ENCODE measurements at places on chromosomes 1 and 21.

- no peak for DNase-seq
Observed at GRCh38 chr1:155186067-155186793, 12.6 kb downstream of the TRIM46 start.

DNA sequence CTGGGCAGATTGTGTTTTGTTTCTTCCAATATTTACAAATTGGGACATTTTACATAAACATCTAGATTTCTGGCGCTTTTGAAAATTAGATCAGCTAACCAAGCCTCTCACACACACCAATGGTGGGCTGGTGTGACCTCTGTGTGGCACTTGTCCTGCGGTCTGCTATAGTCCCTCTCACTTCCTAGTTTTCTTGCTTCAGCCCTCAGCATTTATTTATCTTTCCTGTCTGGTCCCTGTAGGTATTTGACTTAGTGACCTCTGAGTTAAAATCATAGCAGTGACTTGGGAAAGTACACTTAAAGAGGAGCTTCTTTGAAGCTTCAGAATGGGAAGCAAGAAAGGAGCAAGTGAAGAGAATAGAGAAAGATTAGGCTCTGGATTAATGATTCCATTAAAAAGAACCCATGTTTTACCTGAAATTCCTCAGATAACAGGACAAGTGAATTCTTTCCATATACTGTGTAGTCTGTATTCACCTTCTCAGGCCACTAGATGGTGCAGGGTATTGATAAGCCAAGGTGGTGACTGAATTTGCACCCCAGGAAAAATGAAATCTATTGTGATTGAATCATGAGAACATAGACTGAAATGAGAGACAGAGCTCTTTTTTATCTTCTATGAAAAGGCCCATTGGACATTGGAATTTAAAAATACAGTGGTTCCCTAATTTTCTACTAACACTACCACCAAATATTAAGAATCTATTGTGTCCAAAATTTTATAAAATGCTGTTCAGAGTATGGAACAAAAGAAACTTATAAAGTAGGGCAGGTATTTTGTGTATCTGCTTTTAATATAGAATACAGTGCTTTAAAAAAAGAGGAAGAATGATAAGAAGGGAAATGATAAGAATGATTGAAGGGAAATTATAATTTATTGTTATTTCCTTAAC is 7.1 kb upstream of the DIPK1A start:
- DNase-seq, result peak; percentile 11

- no peak for DNase-seq
Observed at GRCh38 chr1:240193679-240194078, 102.0 kb downstream of the FMN2 start.

GRCh38 chr1:240732390-240732789 is 120.4 kb upstream of the GREM2 start:
- peak; percentile 76 for DNase-seq

GRCh38 chr1:236394879-236395229 is 768 bp downstream of the EDARADD start:
- no peak for DNase-seq

DNA sequence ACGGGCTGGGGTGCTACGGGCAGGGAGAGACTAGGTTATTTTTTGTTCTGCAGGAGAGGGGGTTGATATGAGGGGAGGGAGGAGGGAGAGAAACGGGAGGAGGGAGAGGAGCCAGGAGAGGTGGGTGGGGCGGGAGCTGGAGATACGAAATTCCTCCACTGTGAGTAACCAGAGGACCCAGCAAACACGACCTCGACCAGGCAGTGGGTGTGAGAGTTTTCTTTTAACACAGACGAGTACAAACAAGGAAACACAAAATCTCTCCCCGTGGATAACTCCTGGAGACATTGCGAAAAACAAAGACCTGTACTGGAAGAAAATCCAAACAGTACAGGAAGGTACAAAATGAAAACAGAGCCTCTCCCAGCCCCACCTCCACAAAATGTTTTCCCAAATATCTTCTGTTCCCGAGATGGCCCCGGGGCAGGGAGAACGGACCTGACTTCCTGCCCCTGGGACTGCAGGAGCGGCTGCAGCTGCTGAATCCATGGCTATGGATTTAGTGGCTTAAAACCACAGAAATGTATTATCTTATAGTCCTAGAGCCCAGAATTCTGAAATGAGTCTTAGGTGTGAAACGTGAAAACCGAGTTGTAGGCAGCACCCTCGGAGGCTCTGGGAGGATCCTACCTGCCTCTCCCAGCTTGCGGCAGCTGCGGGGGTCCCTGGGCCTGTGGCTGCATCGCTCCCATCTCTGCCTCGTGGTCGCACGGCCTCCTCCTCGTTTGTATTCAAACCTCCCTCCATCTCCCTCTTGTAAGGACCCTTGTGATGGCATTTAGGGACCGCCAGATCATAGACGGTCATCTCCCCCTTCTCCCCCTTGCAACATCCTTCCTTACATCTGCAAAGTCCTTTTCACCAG is 82.2 kb downstream of the RIPK4 start:
- DNase-seq, result no peak

DNA sequence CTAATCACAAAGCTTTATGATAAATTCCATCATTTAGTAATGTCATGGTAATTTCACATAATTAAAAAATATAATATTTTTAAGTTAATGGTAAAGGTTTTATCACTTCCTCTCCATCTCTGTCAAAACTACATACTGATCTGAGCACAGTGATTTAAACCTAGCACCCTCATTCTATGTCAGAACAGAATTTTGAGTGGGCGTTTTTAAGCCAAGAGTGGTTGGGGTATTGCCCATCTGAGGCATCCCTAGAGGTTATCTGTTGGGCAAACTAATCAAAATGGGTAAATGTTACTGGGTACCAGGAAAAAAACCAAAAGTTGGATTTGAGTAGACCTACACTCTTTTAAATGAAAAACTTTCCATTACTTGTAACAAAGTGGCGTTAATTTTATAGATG is 100.7 kb upstream of the GFI1 start:
- DNase-seq, result no peak

GRCh38 chr1:114559356-114559755 is 22.1 kb downstream of the BCAS2 start:
- no peak for DNase-seq

DNA sequence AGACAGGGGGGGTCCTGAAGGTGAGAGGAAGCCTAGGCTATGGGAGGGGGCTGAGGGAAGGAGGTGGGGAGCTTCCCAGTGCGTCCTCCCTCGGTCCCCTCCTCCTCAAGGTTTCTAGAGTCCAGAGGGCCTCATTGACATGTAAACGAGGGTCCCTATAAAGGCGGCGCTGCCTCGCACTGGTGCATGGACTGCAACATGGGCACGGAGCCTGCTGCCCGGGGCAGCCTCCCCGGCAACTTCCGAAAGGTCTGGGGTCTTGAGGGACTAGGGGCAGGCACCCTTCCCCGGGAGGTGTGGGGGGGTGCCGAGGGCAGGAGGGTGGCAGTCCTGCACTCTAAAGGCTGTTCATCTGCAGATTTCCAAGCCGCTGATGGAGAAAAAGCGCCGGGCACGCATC is at the start of gene HES3:
TSS of gene HES3 (plus strand) at position 187 of the 400 bp plus-strand sequence. CDS start at position 374, 187 bp downstream.
- DNase-seq, result no peak

DNA sequence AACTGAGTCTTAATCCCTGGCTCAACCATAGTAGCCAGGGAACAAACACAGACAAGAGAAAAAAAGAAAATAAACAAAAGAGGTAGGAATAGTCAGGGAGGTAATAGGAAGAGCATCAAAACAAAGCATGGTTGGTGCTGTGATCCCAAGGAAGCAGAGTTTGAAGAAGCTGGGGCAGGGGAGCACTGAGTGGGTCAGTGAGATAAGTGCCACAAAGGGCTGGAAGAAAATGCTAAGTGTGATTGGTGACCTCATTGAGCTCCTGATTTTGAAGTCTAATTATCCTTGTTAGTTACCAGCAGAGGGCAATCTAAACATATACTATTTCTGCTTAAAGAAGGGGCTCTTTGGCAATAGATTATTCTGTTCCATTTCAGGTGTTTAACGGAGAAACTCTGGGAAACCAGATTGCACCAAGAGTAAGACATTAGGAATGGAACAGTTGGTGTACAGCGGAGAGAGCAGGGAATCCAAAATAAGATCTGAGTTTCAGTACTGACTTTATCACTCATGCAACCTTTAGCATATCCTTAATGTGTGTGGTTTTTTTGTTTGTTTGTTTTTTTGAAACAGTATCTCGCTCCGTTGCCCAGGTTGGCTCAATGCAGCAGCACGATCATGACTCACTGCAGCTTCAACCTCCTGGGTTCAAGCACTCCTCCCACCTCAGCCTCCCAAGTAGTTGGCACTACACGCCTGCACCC is 30.7 kb upstream of the KIAA1614 start:
- DNase-seq, result peak; percentile 62

- DNase-seq, result peak; percentile 21
Observed at GRCh38 chr1:81305997-81306452, 494.7 kb upstream of the ADGRL2 start.

DNA sequence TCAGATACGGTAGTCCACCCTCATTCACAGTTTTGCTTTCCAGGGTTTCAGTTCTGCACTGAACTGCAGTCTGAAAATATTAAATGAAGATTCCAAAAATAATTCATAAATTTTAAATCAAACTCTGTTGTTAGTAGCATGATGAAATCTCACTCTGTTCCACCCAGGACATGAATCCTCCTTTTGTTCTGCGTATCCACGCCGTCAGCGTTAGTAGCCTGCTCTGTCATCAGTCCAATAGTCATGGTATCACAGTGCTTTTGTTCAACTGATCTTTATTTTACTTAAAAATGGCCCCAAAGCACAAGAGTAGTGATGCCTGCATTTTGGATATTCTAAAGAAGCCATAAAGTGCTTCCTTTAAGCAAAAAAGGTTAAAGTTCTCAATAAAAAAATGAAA is 23.9 kb downstream of the CHD1L start:
- DNase-seq, result no peak

DNA sequence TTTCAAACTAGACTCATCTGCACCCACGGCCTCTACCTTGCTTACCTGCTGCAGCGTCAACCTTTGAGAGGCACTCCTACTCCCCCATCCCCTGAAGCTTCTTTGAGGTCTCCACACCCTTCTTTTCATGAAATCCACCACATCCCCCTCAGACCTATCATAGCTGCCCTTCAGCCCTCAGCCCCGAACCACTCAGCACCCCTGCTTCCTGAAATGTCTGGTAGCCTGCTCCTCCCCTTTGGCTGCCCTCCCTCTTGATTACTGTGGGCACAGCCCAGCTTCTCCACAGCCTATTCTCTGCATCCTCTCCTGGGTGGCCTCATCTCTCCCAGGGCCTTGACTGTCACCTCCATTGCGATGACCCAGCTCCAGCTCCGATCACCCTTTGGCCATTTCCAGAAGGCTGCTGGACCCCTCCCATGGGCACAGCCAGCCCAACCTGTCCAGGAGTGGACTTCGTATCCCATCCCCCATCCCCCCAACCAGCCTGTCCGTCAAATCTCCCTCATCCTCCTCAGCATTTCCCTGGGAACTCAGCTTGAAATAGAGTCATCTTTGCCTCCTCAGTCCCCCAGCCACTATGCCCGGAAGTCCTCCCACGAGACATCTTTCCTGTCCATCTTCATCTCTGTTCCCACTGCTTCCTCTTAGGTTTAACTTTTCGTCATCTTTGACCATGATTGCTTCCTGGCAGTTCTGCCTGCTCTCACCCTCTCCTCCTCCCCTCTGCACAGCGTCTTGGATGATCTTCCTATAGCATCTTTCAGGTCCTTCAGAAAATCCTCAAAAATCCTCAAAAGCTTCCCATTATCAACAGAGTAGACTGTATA is 6.1 kb upstream of the ADORA1 start:
- DNase-seq, result no peak

DNA sequence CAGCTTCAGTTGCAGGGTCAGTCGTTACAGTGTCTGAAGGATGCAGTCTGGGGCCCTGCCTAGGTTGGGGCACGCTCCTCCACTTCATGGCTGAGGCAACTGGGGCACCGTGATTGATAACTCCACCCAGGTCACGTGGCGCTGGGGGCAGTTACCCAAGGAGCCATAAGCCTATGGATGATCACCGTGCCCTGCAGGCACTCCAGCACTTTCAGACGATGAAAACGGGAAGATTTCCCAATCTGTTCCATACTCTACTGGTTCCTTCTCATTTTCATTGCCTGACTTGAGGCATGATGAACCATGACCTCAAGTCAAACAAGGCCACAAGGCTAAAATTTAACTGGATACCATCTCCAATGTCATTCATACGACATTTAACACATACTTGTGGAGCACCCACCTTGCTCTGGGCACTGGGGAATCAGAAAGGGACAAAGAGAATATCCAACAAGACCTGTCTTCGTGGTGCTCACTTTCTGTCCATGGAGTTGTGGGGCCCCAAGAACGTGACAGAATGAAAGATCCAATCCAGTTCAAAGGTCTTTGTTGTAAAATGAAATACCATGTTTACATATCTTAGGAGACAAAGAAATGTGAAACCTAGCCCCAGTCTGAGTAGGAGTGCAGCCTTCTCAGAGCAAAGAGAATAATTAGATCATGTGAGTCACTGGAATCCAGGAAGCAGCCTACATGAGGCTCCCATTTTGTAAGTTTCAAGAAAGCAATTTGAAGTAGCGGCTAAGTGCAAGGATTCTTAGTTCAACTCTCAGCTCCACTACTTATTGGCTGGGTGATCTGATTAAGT is 39.4 kb upstream of the SPOCD1 start:
- DNase-seq, result no peak

GRCh38 chr1:23865543-23865930 is 2.6 kb downstream of the FUCA1 start:
- no peak for DNase-seq

DNA sequence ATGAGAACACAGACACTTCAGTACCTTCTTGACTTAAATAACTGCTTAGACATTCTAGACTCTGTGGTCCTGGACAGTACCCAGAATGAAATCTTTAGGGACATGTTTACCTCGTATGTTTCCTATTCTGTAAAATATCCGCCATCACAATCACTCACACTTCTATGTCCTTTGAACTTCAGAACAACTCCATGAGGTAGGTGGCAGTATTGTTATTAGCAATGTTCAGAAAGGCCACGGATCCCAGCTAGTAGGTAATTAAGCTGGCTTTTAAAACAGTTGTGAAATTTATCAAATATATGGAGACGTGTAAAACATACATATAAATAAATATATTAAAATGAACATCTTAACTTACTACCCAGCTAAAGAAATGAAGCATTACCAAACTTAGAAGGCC is 83.4 kb downstream of the CACHD1 start:
- DNase-seq, result no peak

- no peak for DNase-seq
Observed at GRCh38 chr1:207903767-207904166, 7.2 kb downstream of the CD34 start.

DNA sequence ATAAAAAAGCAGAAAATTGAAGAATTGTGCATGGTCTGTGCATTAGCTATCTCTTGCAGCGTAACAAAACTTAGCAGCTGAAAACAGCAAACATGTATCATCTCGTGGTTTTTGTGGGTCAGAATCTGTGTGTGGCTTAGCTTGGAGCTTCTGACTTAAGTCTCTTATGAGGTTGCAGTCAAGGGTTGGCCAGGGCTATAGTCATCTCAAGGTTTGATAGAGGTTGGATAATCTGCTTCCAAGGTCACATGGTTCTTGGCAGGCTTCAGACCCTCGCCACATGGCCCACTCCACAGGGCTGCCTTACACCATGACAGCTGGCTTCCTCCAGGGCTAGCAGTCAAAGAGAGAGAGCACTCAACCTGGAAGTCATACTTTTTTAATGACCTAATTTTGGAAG is 35.9 kb downstream of the CNST start:
- DNase-seq, result no peak

- DNase-seq, result no peak
Observed at GRCh38 chr1:202306535-202307345, 35.0 kb downstream of the UBE2T start.
